Prostate gland (tissue), 2 donors: ENCODE measurements at places on chromosomes 11 and 22. TPM values are rescaled to one million over a fixed set of nuclear protein-coding genes. Genes with fewer than 3 reads are reported as not detected.

Gene IL17REL
- total RNA-seq, result 0.68 TPM

Gene BTG4
- total RNA-seq, result not detected

Gene YPEL1
- 16.2 TPM for total RNA-seq

Gene CRACR2B
- 83.0 TPM for total RNA-seq

Gene RRM1
- 61.8 TPM for total RNA-seq

DNA sequence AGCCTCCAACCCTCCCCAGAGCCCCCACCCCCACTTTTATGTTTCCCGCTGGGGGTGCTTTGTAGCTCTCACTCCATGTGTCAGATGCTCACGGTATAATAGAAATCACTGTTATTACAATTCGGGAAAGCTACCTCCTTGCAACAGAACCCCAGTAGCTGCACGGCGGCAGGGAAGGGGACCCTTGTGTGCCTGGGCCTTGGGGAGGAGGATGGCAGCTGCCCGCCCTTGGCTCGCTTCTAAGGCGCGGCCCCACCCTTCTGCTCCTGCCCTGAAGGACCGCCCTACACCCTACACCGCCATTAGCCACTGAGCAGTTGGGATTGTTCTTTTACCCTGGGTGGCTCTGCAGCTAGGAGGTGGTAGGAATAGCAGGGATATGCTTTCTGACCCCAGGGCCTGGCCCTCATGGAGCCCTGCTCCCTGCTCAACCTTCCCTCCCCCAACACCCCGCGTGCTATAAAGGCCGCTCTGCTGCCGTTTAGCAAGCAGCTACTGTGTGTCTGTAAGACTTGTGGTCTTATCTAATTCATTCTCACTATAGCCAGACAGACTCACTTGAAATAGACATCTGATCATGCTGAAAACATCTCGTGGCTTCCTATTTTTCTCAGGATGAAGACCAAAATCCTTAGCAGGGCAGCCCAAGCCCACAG is 219.7 kb downstream of the CEP164 start:
- no peaks in the 10 kb centered on the region for H3K4me1 ChIP-seq
- H3K4me3 ChIP-seq, result no peak overlapping the region
- H3K27ac ChIP-seq, result no peak overlapping the region
- no peaks in the 10 kb centered on the region for H3K36me3 ChIP-seq

- peaks cover 8% of the 10 kb centered on the region for H3K4me1 ChIP-seq
- DNase-seq, result no peak
- no peak overlapping the region for H3K4me3 ChIP-seq
- no peaks in the 10 kb centered on the region for H3K36me3 ChIP-seq
These were observed 81.5 kb downstream of the AMBRA1 start for GRCh38 chr11:46512261-46512881.

- peak; percentile 87 for DNase-seq
- H3K4me1 ChIP-seq, result peaks cover 11% of the 10 kb centered on the region
- peak overlapping the region; percentile 37 for H3K27ac ChIP-seq
- no peak overlapping the region for H3K4me3 ChIP-seq
These were observed 226.7 kb upstream of the NARS2 start for GRCh38 chr11:78801161-78801884.

DNA sequence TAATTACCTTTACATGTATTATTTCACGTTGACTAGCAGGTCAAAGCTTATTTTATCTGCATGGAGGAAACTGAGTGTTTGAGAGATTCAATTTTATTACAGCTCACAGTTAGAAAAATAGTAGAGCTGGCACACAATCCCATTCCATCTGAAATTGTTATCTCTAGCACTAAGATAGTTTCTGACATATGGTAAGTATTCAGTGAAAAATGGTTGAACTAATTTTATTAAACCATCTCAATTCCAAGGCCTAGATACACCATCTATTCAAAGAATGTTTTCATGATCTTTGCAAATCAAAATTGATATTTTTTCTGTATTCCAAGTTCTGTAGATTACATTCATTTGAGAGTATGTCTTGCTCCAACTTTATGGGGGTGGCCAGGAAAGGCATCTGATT is 125.4 kb upstream of the FAT3 start:
- no peaks in the 10 kb centered on the region for H3K4me1 ChIP-seq
- H3K4me3 ChIP-seq, result no peak overlapping the region
- no peaks in the 10 kb centered on the region for H3K36me3 ChIP-seq

DNA sequence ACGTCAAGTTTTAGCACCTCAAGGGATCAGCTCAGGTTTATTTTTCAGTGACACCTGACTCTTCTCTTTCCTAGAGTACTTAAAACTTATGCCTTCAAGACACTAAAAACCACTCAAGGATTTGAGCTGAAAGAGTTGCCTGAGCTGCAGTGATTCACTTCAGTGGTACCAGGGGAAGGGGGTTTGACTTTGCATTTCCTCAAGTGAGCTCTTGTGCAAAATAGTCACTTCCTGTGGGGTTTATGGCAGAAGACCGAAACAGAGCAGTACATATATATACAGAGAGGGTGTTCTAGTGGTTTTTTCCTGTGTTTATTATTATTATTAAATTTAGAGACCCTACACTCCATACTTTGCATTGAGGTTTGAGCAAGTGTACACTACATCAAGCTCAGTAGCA is 60.7 kb downstream of the DBX1 start:
- no peak overlapping the region for H3K4me3 ChIP-seq
- no peaks in the 10 kb centered on the region for H3K36me3 ChIP-seq
- no peaks in the 10 kb centered on the region for H3K27me3 ChIP-seq
- no peak for DNase-seq
- H3K4me1 ChIP-seq, result no peaks in the 10 kb centered on the region
- H3K27ac ChIP-seq, result no peak overlapping the region

GRCh38 chr22:50206599-50206998 is 5.8 kb downstream of the SELENOO start:
- H3K4me1 ChIP-seq, result no peaks in the 10 kb centered on the region
- H3K27ac ChIP-seq, result no peak overlapping the region
- DNase-seq, result no peak
- H3K4me3 ChIP-seq, result no peak overlapping the region
- peaks cover 13% of the 10 kb centered on the region for H3K36me3 ChIP-seq

GRCh38 chr11:14327116-14327515 is 31.9 kb downstream of the RRAS2 start:
- no peak for DNase-seq
- no peak overlapping the region for H3K27ac ChIP-seq
- no peaks in the 10 kb centered on the region for H3K27me3 ChIP-seq
- H3K4me1 ChIP-seq, result no peaks in the 10 kb centered on the region
- no peak overlapping the region for H3K4me3 ChIP-seq
- no peaks in the 10 kb centered on the region for H3K36me3 ChIP-seq

DNA sequence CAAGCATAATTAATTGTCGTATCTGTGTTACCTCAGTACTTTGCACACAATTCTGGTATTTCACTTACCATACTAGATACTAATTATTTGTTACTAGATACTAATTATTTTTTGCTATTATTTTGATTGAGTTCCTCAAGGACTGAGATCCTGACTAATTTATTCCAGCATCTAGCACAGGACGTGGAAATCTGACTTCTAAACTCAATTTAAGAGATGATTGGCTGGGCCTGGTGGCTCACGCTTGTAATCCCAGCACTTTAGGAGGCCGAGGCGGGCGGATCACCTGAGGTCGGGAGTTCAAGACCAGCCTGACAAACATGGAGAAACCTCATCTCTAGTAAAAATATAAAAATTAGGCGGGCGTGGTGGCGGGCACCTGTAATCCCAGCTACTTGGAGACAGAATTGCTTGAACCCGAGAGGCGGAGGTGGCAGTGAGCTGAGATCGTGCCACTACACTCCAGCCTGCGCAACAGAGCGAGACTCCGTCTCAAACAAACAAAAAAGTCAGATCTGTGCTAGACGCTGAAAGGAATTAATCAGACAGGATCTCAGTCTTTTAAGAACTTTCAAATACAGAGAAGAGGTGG is 527 bp upstream of the MRPL48 start:
- H3K4me3 ChIP-seq, result peak overlapping the region; percentile 61
- no peaks in the 10 kb centered on the region for H3K4me1 ChIP-seq
- no peak for DNase-seq
- no peaks in the 10 kb centered on the region for H3K36me3 ChIP-seq

DNA sequence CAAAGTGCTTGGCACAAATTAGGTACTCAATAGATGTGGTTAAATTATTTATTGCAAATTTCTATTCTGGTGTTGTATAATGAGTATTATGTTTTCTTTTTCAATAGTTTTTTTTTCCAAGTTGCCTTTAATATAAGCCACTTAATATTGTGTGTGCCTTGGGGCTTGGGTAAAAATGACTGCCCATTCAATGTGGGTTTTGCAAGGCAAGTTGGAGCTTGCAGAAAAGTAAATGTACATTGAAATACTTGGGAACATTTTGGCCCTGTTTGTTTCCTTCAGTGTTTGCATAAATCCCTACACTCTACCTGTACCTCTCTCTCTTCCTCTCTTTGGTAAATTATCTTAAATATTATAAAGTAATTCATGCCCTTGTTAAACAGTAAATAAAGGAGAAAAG is 2.1 kb upstream of the CCDC81 start:
- no peaks in the 10 kb centered on the region for H3K36me3 ChIP-seq
- no peaks in the 10 kb centered on the region for H3K27me3 ChIP-seq
- H3K27ac ChIP-seq, result no peak overlapping the region
- H3K4me1 ChIP-seq, result no peaks in the 10 kb centered on the region
- DNase-seq, result peak; percentile 16

DNA sequence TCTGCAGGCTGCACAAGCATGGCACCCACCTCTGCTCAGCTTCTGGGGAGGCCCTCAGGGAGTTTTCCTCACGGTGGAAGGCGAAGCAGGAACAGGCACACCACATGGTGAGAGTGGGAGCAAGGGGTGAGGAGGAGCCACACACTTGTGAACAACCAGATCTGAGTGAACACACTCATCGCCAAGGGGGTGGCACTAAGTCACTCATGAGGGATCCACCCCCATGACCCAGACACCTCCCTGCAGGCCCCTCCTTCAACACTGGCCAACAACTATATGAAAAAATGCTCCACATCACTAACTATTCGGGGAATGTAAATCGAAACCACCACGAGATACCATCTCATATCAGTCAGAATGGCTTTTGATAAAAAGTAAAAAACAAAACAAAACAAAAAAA is 722 bp upstream of the KRTAP5-2 start:
- no peak overlapping the region for H3K27ac ChIP-seq
- H3K36me3 ChIP-seq, result no peaks in the 10 kb centered on the region
- H3K4me3 ChIP-seq, result no peak overlapping the region
- no peak for DNase-seq

- H3K4me1 ChIP-seq, result no peaks in the 10 kb centered on the region
- H3K27ac ChIP-seq, result no peak overlapping the region
- H3K4me3 ChIP-seq, result no peak overlapping the region
These were observed 882.8 kb upstream of the ANO3 start for GRCh38 chr11:25449091-25449490.
